Posterior vena cava (tissue), 2 donors: ENCODE measurements at places on chromosomes 2 and 18. TPM values are rescaled to one million over a fixed set of nuclear protein-coding genes. Genes with fewer than 3 reads are reported as not detected.

DNA sequence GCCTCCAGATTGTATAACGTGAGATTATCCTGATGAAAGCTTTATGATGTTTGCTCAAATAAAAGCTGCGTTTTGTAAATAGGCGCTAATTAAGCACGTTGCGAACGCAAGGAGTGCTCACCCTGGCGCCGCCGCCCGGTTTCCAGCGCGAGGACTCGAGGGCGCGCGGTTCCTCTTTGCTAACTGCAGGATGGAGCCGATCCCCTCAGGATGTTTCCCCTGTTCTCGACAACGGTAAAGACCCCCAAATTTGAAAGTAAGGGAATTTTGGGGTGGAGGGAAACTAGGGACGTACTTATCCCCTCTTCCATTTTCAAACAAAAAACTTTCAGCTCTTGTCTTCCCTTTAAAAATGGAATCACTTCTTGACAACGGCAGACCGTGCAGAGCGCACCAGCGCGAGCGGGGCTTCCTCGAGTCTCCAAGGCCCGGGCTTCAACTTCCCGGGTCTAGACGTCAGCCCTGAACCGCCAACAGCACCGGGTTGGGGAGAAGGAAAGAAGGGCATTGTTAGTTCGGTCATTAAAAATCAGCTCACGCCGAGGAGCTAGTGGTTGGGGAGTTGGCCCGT lies 1.1 kb upstream of the GBX2 start:
- no peak for DNase-seq

GRCh38 chr2:221817052-221817451 lies 244.9 kb upstream of the EPHA4 start:
- no peak for DNase-seq

GRCh38 chr2:197086500-197086899 lies 160.0 kb upstream of the PGAP1 start:
- no peak for DNase-seq

DNA sequence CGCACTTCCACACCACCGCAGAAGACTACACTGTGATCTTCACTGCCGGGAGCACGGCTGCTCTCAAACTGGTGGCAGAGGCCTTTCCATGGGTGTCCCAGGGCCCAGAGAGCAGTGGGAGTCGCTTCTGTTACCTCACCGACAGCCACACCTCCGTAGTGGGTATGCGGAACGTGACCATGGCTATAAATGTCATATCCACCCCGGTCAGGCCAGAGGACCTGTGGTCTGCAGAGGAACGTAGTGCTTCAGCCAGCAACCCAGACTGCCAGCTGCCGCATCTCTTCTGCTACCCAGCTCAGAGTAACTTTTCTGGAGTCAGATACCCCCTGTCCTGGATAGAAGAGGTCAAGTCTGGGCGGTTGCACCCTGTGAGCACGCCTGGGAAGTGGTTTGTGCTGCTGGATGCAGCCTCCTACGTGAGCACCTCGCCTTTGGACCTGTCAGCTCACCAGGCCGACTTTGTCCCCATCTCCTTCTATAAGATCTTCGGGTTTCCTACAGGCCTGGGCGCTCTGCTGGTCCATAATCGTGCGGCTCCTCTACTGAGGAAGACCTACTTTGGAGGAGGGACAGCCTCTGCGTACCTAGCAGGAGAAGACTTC lies 12.5 kb downstream of the MOCOS start:
- DNase-seq, result no peak

DNA sequence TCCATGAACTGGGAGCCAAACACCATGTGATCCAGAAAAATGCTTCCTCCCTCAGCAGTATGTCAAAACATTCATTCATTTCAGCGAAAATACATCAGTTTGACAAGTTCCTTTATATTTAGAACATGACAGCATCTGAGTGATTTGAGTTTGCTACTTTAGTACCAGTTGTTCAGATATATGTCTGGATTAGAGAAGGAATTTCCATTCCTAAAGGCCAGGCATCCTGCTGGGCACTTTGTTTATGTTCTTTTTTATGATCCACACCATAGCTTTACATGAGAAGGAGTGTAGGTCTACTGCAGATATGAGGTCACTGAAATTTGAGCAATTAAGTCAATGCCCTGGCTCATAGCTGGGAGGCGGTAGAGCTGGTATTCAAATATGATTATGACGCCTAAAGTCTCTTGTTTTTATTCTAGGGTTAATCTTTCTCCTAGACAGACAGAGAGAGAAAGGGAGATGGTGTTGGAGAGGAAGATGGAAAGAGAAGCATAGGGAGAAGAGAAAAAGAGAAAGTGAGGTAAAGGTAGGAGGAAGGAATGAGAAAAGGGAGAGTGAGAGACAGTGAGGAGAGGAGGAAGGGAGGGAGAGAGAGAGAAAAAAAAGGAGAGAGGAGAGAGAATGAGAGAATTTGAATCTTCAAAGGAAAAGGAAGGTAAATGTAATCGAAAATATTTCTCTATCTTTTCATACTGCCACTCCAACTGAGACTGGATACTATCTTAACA lies 839.5 kb upstream of the FANCL start:
- DNase-seq, result no peak

- peak; percentile 31 for DNase-seq
These were observed 43.7 kb downstream of the ZAP70 start for GRCh38 chr2:97757062-97757461.

DNA sequence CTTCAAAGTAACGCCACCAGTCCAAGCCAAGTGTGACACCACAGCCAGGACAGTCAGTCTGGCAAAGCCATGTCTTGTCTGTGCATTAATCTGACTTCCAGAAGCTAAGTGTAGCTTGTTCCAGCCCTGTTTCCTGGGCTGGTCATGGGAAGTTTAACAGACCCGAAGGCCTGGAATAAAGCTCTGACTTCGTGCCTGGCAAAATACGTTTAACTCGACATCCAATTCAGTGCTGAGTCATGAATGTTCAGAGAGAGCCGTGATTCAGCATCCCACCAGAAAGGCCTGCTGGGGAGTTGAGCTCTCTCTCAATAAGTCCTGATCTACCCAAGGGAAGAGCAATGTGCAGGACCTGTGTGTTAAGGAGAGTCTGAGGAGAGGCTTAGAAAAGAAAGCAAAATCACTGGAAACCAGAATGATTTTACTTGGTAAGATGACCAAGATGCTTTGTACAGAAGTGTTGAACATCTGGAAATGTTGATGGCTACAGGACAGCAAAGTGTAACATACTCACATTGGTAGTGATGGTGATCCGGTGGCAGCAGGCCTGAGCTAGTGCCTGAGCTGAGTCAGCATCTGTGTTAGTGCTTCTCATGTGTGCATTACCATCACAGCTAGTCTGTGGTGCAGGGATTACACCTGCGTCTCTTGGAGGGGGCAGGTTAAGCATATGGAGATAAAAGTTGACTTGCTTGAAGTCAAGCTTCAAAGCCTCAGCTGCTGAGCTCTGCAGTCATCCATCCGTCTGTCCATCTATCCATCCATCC lies 743.7 kb upstream of the HS6ST1 start:
- no peak for DNase-seq

GRCh38 chr2:11676640-11677039 lies 6.6 kb upstream of the NTSR2 start:
- peak; percentile 73 for DNase-seq

DNA sequence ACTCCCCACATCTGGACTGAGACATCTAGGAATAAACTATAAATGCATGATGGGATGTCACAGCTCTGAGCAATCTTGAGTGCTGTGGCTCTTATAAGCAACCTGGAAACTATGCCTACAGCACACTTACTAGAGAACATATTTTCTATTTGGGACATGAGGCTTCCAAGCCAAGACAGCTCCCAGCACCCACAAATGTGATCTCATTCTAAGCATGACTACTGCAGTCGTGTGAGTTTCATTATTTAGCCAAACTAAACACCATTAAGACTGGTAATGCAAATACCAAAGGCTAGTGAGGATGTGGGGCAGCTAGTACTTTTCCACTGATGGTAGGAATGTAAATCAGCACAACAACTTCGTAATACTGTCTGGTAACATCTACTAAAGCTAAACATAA lies 72.5 kb downstream of the RTTN start:
- no peak for DNase-seq

DNA sequence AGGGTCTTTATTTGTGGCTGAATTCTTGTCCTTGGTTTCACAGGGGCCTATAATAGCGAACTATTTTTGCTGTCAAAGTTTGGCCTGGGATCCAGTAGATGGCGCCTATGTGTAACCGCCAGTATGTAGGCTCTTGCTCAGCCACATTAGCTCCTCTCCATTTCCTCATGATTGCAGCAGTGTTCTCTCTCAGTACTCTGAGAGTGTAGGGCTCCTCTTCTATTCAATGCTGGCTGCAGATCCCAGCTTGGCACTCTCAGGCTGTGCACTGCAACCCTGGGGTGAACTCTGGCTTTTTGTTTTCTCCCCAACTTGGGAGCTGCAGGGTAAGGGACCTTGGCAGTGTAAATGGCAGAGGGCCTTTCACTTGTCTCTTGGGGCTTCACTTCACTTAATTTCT lies 344.6 kb upstream of the CHAC2 start:
- DNase-seq, result no peak

DNA sequence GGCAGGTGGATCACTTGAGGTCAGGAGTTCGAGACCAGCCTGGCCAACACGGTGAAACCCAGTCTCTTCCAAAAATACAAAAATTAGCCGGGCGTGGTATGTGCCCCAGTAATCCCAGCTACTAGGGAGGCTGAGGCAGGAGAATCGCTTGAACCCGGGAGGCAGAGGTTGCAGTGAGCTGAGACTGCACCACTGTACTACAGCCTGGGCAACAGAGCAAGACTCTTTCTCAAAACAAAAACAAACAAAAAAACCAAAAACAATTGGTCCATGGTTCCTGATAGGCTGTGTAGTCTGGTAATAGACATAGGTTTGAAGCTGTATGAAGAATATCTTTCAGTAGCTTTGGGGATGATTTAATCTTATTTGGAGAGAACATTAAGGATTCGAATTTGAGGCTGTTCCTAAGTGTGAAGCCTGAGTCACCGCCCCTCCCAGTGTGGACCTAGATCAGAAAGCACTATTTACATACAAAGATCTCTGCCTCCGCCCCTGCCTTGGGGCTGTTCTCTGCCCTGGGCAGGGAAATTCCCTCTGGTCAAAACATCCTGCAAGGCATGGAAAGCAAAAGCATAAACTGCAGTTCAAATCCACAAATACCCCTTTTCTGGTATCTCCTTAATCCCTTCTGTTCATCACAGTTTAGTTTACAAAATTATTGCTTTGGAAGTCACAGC lies 52.8 kb upstream of the PMAIP1 start:
- no peak for DNase-seq

DNA sequence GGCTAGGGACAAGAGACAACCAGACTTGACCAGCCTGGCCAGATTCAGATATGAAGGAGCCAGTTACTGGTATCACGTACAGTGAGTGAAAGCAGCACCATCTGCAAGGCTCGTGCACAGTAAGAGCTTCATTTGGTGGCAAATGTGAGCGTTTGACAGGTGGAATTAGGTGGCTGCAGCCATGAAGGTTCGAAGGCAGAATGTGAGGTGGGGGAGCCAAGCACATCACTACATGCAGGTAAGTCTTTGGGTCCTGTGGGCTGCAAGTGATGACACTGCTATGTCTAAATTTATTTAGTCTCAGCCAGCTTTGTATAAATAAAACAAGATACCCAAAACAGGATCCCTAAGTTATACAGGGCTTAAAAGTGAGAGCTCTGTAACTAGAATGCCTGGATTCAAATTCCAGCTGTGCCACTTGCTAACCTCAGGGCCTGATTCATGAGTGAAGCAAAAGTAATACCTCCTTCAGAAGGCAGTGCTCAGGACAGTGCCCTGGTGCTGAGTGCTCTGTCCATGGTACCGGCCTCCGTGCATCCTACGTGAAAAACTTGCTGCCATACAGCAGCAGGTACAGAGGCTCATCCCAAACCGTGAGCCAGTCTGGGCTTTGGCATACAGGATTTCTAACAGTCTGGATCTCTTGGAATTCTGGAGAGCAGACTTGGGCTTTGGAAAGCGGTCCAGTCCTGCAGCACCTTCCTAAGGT lies 18.6 kb downstream of the DDX18 start:
- DNase-seq, result no peak

DNA sequence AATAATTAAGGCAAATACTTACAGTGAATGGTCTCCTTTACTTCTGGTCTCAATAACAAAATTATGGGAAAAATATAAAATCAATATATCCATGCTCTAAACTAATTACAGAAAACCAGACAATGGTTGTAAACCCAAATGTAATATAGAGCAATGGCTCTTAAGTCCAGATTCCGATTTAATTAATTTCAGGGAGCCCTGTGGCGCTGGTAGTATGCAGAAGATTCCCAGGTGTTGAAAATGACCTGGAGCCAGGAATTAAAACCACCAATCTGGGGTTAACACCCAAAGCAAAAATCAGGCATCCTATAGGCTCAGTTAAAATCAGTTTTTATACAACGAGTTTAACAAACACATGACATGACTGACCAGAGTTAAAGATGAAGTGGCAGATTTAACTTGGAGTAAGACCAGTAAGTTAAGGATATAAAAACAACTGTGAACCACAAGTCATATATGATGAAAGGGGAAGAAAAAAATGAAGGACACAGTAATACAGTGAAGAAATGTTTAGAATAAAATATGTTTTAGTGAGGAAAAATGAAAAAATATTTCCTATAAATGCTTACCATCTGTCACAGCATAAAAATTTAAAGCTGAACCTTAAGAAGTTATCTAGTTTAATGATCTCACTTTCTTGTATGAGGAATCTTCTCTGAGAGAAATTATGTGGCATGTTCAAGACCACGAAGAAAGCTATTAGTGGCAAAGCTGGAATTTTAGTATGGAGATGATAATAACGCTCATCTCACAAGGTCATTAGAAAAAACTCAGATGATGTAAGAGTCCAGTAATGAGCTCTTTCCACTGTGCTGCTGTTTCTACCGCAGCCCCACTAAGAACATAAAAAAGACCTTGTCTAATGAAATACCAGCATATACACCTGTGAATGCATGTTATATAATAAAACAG lies 45.8 kb upstream of the FLACC1 start:
- DNase-seq, result no peak

DNA sequence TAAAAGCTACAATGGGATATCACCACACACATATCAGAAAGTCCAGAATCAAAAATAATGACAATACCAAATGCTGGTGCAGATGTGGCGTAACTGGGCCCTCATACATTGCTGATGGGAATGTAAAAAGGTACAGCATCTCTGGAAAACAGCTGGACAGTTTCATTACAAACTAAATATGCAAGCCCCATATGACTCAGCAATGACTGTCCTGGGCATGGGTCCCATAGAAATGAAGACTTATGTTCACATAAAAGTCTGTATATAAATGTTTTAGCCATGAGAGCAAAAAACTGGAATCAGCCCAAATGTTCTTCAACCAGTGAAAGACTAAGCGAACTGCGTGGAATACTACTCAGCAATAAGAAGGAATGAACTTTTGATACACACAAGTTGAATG lies 56.7 kb downstream of the ALPK2 start:
- no peak for DNase-seq

Gene C2orf76
- total RNA-seq, result 12.1 TPM

Gene MALL
- 35.1 TPM for total RNA-seq

Gene SP100
- 87.9 TPM for total RNA-seq

Gene MYO7B
- total RNA-seq, result 0.79 TPM

Gene LBX2
- total RNA-seq, result 1.5 TPM

Gene PAX8
- total RNA-seq, result 0.19 TPM

Gene CNDP1
- 0.19 TPM for total RNA-seq

Gene SERPINB13
- total RNA-seq, result not detected

Gene ALKAL2
- total RNA-seq, result 63.8 TPM

Gene TANC1
- 35.1 TPM for total RNA-seq
